Regular cardiac myocyte (primary cell): ENCODE measurements at places on chromosomes 11 and 22. TPM values are rescaled to one million over a fixed set of nuclear protein-coding genes. Genes with fewer than 3 reads are reported as not detected.

POU2F3 gene
- total RNA-seq = not detected in 2 replicates

CASP12 gene
- total RNA-seq = under 0.01 TPM in 1 of 2 replicates, not detected in the other

TRIM49D1 gene
- total RNA-seq = not detected in 2 replicates

GP1BB gene
- total RNA-seq = 0.77 and 2.5 TPM in 2 replicates

PSMC3 gene
- total RNA-seq = 98.1 and 287 TPM in 2 replicates

FAR1 gene
- 40.9 and 57.5 TPM in 2 replicates for total RNA-seq

ADM2 gene
- total RNA-seq = 0.58 and 1.1 TPM in 2 replicates
